ENCODE measurements at places on chromosomes 4 and X. TPM values are rescaled to one million over a fixed set of nuclear protein-coding genes. Genes with fewer than 3 reads are reported as not detected.

DNA sequence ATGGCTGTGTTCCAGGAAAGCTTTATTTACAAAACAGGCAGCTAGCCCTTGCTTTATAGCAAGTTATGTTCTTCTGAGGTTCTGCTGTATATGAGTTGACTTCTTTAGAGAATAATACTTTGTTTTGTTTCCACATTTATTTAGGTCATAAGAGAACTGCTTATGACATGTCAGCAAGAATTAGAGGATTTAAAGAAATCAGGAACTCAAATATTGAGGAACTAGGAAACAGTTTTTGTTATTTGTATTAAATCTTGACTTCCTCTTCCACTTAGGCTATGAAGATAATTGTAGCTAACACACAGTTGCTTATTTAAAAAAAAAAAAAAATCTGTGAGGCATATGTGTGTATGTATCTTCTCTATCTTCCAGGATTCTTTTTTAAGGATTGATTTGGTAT is 14.3 kb downstream of the ZRSR2 start:
- H3K4me3 ChIP-seq: no peak overlapping the region
- DNase-seq: no peak
- no peaks in the 10 kb centered on the region for H3K36me3 ChIP-seq
- no peak overlapping the region for H3K27ac ChIP-seq

DNA sequence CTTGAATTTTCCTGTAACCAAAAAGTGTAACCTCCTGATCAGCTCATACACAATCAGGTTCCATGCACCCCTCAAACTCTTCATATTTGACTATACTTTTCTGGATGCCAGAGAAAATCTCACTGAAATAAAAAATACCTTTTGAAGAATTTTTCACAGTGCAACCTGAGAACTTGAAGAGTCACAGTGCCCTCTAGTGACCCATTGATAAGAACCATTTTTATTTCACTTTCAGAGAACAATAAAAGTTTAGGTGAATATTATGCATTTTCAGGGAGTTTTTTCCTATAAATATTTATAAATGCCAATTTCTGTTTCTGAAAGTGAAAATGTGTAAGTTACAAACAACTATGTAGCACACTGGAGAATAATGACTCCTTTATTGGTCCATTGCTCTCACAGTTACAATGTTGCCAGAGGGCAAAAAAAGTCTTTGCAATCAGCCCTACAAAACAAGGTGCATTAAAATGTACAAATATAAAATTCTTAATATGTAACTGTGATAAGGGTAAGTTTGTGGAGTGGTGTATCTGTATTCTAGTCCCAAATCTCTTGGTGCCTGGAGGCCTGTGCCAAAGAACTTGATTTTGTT is 153.6 kb upstream of the INTU start:
- H3K27ac ChIP-seq: no peak overlapping the region
- H3K4me1 ChIP-seq: no peaks in the 10 kb centered on the region
- DNase-seq: no peak
- no peaks in the 10 kb centered on the region for H3K27me3 ChIP-seq
- no peak overlapping the region for H3K4me3 ChIP-seq
- no peaks in the 10 kb centered on the region for H3K36me3 ChIP-seq

DNA sequence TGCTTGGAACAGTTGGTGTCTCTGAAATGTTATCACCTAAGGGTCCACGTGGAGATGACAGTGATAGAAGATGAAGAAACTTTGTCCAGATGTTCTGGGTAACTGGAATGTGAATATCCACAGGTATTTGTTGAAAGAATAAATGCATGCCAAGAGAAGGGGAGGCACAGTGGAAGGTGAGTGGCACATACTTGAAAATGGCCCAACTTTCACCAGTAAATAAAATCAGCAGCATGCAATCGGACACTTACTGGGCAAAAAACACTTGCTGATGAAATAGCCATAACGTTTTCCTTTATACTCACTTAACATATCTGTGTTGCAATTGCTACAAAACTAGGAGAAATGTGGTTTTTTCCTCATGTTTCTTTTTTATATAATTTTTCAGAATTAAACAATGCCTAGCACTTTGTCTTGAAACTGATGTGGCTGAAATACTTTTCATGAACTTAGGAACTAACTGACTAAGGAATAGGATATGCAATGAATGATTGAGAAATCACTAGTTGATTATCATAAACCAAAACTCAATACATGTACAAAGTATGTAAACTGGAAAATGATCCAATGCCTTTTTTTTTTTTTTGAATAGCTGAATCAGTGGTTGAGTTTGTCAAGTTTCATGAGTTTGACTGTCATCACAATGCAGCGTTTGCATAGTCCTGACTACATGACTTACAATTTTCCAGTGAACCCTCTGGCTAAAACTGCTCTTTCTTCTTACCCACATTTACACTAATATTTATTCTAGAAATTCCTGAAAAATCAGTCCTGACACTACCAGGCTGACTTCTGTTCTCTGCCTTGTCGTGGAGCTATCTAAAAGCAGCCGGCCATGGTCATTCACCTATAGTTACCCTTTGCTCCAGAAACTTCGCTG is 127.4 kb downstream of the CPE start:
- H3K36me3 ChIP-seq: no peaks in the 10 kb centered on the region
- H3K4me1 ChIP-seq: no peaks in the 10 kb centered on the region
- no peak overlapping the region for H3K4me3 ChIP-seq

DNA sequence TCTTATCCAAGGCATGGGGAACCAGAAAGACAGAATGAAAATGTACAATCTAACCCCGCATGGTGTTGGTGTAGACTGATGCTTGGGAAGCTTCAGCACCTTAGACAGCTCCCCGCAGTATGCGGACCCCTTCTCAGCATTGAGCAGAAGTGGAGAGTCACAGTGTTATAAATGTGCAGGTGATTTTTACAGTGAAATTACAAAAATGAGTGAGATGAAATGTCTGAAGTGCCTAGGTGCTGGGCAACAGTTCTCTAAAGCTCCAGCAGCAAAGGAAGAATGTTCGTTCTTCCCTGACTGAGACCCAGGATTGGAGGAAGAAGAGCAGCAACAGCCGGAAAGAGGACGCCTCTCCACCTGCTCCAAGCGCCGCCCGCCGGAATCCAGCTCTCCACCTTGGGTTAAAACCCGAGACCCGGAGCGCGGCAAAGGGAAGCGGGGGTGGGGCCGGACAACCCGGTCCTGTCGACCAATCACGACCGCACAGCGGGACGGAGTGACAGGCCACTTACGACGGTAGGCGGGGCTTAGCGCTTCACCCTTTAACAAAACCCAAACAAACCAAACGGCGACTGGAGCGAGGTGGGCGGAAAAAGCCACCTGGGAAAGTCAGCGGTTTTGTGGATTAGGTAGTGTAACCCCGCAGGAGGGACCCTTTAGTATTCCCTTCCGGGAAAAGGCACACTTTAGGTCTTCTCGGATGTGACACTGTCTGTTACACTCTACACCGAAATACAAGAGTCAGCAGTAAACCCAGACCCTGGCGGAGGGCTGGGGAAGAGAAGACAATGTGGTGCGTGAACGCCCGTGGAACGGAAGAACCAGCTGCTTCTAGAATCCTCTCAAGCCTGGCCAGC is at the start of gene GLRA3:
Gene GLRA3, minus strand, starts transcription at position 403 of the 857 bp plus-strand sequence. CDS start 436 bp downstream, outside the sequence.
- H3K4me3 ChIP-seq: no peak within 1 kb of the TSS
- H3K27me3 ChIP-seq: no peaks in the 10 kb centered on the region
- no peaks in the 10 kb centered on the region for H3K36me3 ChIP-seq

Gene RBM46
- total RNA-seq: not detected

Gene EDNRA
- 0.13 TPM for total RNA-seq

Gene ETDA
- not detected for total RNA-seq

Gene GLRA3
- total RNA-seq: not detected

Measured in Panc1 (cell line).